ENCODE measurements at places on chromosomes 2 and 18.
A peak's percentile ranks its signal among the peaks of the same experiment; 100 is the strongest.

DNA sequence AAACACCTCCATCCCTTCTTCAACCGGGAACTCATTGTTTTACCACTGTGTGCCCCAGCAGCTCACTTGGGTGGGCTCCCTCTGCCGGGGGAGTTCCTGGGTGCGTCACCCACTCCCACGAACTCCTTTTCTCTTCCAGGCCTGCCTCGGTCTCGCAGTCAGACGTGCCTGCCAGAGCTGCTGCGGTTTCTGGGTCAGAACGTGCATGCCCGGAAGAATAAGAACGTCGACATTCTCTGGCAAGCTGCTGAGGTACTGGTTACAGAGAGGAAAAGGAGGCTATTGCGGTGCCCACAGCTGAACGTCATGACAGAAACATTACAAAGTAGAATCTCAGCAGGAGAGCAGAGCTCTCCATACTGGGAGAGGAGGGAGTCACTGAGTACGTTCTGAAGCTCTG, 35.6 kb downstream of the COA5 start:
- no peak for DNase-seq

- DNase-seq = no peak
Measured at GRCh38 chr18:52341608-52342381, 1.8 kb downstream of the DCC start.

DNA sequence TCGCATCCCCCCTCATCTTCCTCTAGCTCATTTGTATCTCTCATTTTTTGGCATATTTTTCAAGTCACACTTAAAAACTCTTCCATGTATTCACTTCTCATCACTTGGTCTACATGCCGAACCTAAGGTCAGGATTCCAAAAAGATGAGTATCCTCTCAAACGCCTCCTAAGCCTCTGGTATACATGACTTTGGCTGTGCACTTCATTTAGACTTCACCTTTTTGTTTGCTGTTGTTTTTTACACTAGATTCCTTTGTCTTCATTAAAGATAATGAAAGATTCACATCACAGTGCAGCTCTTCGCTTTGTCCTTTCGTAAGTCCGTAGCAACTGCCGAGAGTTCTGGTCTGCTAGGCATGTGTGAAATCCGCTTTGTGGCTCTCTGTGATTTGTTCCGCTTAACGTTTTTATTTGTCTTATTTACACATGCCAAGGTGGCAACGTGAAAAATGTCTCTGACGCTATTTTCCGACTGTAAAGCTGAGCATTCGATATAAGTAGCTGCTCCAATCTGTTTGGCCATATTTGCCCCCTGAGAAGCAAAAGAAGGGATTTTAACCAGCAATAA, 17.7 kb downstream of the RND3 start:
- DNase-seq = no peak

DNA sequence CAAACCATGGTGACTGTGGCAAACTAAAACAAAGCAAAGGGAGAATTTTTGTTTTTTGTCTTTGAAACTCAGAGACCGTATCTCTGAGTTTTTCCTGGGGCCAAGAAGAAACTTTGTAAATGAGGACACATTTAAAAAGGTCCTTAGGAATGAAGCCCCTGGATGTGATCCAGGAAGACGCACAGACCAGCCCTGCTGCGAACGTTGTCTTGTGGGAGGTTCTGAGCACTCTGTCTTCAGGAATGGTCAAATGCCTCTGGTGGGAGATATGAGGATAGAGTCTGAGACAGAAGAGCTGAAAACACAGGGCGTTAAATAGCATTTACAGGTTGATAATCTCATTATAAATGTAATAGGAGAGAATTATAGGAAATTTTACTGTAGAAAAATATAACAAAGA, 893.5 kb upstream of the KLHL29 start:
- no peak for DNase-seq

- DNase-seq = peak; percentile 23
Measured at GRCh38 chr2:10378189-10378588, 69.9 kb downstream of the ODC1 start.

DNA sequence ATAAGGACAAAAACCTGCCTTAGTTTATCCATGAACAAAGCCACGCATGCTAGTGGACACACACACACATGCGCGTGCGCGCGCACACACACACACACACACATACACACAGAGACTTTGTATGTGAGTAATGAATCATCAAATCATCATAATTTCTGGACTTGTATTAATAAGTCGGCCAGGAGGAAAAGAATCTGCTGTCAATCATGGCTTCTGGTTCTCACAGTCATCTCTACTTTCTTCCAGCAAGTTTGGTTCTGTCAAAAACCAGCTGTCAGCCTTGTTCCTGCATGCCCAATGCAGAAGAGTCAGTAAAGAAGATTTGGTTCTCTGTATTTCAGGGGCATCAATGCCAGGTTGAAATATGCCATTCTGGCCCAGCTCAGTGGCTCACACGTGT, 1.1 kb upstream of the TTR start:
- DNase-seq = no peak

DNA sequence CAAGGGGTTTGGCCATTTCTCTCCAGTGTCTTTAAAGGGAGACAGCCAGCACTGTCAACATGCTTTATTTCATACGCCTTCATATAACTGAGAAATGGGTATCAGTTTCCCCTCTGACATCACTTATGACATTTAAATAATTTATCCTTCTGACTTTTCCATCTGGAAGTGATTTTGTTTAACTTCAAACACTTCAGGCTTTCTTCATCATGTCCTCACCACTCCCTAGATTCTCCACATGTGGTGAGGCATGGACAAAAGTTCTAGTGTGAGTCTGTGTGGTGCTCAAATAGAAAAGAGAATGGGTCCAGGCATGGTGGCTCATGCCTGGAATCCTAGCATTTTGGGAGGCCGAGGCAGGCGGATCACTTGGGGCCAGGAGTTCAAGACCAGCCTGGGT, 158.6 kb downstream of the TXNL1 start:
- no peak for DNase-seq

All from activated gamma-delta T cell treated with Interleukin-2 at 50 U/mL for 16 hours (primary cell).